ENCODE measurements at places on chromosomes 12 and 14.

DNA sequence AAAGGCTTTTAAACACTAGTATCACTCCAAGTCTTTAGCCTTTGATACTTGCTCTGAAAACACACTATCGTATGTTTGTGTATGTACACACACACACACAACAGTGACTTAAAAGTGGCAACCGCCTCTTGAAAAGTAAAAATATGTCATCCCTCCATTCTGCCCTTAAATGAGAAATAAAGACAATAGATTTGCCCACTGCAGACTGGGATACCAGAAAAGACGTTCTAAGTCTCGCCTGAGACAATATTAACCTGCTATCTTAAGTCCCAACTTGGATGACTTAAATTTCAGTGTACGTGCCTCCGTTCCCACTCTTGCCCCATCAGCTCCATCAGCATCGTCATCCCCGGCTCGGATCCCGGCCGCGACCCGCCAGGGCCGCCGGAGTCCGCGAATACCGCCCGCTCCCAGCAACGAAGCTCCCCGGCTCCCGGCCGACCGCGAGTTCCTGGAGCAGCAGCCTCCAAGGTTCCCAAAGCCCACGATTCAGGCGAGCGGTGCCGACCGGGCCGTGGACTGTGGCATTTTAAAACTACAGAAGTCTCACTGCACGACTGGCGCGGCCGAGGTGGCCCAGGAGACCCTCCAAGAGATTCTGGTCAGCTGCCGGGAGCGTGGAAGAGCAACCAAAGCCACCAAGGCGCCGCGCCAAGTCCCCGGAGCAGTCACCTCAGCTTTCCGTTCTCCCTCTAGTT, 2.8 kb upstream of the ARID2 start:
- peak; percentile 26 for DNase-seq

- no peak for DNase-seq
Observed at GRCh38 chr12:32290411-32290810, 108.9 kb upstream of the FGD4 start.

DNA sequence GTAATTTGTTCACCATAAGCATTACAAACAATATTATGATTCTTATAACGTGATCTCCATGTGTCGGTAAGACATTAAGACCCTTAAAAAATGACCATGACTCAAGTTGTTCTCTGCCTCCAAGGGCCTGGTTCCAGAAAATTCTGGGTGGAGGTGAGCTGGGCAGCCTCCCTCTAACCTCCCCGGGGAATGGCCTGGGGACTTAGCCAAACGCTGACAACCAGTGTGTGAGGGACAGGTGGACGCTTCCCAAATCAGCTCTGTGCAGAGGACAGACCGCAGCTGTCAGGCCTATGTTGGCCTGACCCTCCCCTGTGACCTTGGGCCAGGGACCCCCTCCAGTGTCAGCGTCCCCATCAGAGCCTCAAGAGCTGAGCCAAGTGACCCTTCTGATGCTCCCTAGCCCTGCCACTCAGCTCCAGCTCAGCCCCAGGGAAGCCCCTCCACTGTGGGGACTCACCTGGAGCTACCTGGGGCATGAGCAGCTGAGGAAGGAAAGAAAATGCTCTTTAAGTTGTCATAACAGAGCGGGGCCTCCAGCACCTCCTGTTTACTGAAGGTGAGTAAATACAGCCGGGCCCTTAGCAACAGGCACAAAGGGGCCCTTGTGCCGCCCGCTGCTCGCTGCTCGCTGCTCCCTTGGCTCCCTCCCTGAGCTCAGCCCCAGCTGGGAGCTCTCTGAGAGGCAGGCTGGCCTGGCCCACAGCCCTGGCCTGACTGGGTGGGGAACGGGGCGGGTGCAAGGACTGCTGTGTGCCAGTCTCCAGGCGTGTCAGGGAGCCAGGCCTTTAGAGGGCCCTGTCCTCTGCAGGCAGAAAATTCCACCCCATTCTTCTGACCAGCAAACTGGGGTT, 116.6 kb downstream of the CALM1 start:
- no peak for DNase-seq

DNA sequence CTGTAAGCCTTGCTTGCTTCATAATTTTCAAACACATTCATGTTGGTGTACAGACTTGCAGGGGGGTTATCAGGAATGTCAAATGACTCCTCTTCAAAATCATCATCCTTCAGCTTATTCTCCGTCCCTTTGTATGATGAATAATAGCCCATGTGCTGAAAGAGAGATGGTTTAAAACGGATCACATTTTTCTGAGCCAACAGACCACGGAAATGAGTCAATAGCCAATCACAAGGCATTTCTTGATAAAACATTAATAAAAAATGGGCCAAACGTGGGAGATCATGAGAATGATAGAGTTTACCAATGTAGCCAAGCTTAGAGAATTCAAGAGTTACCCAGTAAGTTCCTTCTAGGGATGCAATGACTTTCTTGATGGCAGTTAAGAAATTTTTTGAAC, 105.5 kb downstream of the NTS start:
- no peak for DNase-seq

- no peak for DNase-seq
Observed at GRCh38 chr12:55036326-55037115, 16.7 kb downstream of the NEUROD4 start.

DNA sequence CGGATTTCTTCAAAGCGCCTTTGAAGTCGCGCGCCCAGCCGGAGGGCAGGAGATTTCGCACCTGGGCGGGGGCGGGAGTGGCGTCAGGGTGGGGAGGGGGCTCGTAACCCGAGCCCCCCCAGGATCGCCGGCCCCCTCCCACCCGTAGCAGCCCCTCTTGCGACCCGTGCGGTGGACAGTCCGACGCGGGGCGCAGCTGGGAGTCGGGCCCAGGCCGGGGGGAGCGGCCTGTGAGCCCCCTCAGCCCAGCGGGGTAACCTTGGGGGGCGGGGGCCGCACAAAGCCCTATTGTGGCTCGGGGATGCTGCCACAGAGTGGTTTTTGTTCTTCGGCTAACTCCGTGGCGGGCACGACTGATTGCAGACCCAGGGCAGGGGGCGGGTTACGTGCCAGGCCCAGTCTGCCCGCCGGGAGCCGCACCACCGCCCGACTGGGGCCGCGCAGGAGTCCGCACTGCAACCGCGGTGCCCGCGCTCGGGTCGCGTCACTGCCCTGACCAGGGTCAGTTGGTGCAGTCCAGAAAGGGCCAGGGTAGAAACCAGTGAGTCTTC, 4.2 kb upstream of the AAAS start:
- DNase-seq, result no peak

DNA sequence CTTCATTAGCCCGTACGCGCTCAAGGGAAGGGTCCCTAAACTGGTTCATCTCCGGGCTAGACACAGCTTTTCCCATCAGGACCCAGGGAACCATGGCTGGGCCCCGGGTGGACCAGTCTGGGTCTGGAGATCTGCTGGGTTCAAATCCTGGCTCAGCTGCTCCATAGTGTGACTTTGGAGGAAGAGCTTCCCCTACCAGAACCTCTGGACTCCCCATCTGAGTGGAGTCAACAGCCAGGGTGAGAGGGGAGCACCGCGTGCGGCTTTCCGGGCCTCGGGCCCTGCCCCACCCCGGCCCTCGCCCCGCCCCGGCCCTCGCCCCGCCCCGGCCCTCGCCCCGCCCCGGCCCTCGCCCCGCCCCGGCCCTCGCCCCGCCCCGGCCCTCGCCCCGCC, 41.2 kb downstream of the BEGAIN start:
- peak; percentile 95 for DNase-seq

- peak; percentile 51 for DNase-seq
Observed at GRCh38 chr12:107610021-107610859, 75.4 kb upstream of the PWP1 start.

- no peak for DNase-seq
Observed at GRCh38 chr12:93300611-93301021, 77.1 kb upstream of the NUDT4 start.

DNA sequence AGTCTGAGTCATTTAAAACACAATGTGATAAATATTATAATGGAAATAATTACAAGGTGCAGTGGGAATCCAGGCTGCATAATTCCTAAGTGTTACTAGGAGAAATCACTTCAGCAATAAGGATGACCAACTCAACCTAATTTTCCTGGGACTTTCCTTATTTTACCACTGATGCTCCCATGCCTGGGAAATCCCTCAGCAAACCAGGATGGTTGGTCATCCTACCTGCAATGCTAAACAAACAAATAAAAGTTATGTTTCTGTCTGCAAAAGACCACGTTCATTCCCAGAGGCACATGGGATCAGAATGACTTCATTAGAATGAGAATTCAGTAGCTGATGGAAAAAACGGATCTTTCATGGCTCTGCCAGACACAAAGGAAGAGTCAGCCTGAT, 130.8 kb upstream of the RAP1B start:
- DNase-seq, result no peak

DNA sequence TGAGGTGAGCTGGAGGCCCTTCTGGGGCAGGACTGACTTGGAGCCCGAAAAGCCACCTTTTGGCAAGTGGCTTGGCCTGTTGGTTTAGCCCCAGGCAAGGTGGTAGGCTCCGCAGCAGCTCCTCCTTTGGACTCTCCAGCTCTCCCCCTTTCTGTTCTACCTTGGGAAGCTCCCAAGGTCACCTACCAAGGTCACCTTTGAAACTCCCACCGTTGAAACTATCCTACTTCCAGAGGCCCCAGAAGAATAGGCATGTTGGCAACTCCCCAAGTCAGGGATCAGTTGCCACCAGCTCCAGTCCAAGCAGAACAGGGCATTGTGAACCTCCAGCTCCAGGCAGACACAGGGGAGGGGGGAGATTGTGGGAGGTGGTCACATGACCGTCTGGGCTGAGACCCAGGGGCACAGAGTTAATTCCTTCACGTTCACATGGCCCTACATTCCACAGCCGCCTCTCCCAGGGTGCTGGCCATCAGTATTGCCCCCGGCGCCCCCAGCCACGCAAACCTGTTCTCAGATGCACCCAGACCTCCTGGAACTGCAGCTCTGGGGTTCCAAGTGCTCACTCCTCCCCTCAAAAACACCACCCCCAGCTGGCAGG, 14.4 kb downstream of the IRF2BPL start:
- DNase-seq, result no peak

DNA sequence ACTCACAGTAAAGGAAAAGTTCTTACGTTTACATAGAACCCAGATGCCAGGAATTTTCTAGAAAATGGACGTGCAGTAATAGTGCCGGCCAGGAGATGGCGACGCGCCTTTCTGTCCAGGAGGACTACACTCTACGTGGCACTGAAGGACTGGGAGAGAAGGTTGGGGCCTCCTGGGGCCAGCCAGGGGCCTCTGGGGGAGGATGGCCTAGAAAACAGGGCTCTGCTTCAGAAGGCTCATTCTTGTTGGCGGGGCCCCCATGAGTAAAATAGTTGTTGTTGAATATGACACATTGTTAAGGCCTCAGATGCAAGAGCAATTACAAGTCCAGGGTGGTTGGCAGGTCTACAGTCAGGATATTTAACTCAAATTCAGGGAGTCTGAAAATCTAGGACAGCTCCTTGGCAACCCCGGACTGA, 120.1 kb upstream of the MAX start:
- DNase-seq, result peak; percentile 54

GRCh38 chr12:24739106-24739779, 209.7 kb downstream of the BCAT1 start:
- DNase-seq, result no peak

DNA sequence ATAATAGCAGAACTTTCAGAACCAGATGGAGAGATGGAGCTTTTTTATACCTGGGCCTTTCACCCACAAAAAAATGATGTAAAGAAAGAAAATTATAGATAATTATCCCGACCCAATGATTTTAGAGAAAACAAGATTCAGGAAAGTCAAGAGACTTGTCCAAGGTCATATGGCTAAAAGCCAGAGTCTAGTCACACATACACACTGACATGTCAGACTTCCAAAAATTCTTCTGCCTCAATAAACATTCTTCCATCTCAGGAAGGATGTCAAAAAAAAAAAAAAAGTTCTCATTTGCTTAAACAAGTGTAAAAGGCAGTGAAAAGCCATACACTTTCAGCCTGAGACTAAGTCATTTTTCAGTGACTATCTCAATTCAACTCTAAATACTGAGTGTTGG, 116.0 kb downstream of the PRICKLE1 start:
- no peak for DNase-seq

DNA sequence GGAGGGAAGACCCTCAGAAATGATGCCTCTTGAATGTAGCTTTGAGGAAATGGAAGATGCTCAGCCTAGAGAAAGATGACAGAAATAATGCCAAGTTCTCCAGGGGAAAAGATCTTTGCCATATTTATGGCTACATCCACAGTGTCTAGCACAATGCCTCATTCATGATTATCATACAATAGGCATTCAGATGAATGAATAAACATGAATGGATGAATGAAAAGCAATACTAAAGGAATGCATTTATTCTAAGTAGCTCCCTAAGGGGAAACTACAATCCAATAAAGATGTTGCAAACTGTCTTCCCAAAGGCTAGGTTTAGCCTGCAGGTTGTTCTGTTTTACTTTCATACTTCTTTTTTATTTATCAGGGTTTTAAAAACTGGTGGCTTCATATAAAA, 12.0 kb downstream of the TMTC1 start:
- no peak for DNase-seq

DNA sequence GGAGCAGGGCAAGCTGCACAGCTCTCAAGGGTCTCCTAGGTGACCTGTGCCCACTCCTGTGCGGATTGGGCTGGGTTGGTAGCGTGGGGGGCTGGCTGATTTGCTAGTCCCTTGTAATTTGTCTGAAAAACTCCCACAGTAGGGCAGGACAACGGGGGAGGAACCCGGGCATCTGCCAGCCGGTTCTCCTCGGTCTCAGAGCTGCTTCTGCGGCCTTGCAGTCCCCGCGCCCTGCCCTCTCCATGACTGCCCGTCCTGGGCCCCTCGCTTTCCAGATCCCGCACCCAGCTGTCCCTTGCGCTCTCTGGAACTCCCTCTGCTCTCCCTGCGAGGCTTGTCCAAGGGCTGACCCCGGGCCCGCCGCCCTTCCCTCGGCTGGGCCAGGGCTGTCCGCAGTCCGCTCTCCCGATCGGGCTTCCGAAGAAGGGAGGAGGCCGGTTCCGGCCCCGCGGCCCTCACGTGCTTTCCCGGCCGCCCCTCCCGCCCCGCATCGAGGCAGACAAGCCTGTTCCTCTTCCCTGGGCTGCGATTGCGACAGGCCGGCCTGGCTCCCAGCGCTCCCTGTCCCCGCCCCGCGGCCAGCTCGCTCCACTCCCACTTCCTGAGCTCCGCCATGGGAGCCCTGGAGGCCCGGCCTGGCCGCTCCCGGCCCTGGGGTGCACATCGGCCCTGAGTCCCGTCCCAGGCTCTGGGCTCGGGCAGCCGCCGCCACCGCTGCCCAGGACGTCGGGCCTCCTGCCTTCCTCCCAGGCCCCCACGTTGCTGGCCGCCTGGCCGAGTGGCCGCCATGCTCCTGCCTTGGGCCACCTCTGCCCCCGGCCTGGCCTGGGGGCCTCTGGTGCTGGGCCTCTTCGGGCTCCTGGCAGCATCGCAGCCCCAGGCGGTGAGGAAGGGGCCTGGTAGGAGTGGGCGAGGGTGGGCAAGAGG, at the start of gene LTBR:
Gene LTBR, plus strand, starts transcription at position 591 of the 927 bp plus-strand sequence. Its CDS starts 197 bp downstream, at position 788.
- peak; percentile 77 for DNase-seq

GRCh38 chr14:52961060-52961639, 10.3 kb upstream of the FERMT2 start:
- DNase-seq, result peak; percentile 37

GRCh38 chr12:78863482-78864402, 832 bp upstream of the SYT1 start:
- no peak for DNase-seq

DNA sequence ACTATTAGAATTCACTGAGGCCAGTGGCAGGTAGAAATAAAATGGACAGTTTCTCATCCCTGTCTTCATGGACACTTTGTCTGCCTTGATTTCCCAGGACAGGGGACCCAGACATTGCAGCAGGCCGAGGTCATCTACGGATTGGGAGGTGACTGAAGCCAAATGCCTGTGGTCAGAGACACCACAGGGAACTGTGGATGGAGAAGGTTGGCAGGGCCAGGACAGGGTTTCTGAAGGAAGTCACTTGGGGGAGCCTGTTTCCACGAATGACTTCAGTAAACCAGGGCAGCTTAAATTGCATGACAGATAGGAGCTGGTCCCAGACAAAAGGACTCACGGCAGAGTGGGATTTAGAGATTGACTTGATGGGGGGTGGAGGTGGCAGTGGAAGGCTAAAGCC, 224.9 kb downstream of the NTF3 start:
- DNase-seq, result no peak

Data from 8988T (cell line).